GM19239 (cell line): ENCODE measurements at places on chromosomes 4 and X.

- DNase-seq = no peak
Measured at GRCh38 chr4:31053451-31053850, 333.3 kb downstream of the PCDH7 start.

DNA sequence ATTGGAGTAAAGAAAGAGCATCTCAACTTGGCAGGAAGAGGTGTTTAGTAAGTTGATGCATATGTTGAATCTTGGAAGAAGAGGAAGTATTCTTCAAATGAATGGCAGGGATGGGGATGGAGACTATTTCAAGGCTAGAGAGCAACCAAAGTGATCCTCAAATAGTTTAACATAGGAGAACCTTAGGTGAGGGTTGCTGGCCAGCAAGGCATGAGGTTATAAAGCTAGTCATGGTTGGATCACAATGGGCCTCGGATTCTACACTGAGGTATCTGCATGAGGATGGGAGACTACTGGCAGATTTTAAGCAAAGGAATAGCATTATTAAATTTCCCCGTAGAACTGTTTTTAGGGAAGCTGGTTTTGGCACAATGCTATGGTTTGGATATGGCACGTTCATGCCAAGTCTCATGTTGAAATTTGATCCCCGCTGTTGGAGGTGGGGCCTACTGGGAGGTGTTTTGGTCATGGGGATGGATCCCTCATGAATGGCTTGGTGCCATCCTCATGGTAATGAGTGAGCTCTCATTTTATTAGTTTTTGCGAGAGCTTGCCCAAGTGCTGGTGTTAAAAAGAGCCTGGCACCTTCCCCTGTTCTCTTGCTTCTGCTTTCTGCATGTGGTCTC lies 41.9 kb upstream of the ETNPPL start:
- DNase-seq = no peak

- no peak for DNase-seq
Measured at GRCh38 chr4:6885953-6886557, 23.6 kb upstream of the TBC1D14 start.

DNA sequence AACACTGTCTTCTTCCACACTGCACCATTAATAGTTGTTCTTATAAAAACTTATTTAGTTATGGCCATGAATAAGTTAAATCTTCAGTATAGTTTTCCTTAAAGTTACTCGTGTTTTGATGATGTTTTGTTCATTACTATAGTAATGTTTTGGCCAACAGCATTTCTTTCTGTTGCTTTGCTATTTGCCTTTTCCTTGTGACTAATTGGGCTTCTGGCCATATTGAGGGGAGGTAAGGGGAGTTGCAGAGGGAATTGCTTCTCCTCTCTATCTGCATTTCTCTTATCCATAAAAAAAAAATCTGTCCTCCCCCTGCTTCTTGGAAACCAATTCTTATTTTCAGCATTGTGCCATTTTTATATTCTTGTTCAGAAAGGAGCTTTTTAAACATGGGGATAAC lies 42.7 kb upstream of the ZCCHC12 start:
- no peak for DNase-seq

DNA sequence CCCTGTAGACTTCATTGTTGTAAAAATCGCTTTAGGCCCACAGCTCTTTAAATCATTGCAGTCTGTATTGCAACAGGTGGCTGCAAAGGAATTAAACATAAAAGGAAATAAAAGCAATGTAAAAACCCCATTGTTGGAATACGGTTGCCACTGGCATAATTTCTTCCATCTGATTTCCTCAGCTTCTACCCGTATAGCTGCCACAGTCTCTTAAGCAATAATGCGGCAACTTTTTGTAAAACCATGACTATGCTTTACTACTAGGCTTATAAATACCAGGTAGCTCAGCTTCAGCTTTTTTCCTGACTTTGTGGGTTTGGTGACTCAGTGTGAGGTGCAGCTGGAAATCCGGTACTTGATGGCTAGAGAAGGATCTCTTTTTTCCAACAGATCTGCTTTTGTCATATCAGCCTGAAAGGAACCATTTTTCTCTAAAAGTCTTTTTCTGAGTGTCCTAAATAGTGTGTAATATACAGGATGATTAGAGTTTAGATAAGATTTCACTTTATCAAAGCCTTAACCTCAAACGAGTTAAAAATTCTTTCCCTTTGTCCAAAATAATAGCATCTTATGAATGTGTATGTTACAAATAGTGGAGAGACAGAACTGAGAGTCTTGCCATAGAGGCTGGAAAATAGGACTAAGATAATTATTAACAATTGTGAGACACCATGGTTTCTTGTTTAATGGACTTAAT lies 268.0 kb downstream of the ADGRL3 start:
- DNase-seq = no peak

DNA sequence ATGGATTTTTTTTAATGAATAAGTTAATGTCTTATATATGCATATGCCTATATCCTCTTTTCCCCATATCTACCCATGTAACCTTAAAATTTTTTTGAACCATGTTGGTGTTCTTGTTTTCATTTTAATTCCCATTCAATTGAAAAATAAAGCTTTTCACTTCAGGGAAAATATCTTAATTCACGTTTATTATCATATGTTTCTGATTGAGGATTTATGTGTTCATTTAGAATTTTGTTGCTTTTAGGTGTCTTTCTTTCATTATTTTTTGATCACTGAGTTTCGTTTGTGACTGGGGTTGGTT lies 29.1 kb downstream of the HADH start:
- DNase-seq = no peak
